ENCODE measurements at places on chromosomes 7 and 10.
A peak's percentile ranks its signal among the peaks of the same experiment; 100 is the strongest.

DNA sequence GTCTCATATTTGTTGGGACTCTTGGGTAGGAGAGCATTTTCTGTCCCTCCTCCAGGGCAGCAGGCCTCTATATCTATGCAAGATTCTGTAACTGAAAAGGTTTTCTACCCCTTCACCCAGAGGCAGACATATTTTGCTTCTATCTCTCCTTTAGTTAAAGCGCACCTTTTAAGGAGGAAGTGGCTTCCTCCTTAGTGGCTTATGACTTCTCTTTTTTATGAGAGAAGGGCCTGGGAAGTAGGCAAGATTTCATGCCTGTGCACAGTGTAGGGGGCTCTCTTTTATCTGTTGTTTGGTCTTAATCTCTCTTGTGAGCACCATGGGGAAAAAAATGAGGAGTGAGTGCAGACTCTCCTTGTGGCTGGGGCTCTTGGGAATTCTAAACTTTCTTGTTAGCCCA lies 122.1 kb downstream of the LRMDA start:
- no peak for DNase-seq

DNA sequence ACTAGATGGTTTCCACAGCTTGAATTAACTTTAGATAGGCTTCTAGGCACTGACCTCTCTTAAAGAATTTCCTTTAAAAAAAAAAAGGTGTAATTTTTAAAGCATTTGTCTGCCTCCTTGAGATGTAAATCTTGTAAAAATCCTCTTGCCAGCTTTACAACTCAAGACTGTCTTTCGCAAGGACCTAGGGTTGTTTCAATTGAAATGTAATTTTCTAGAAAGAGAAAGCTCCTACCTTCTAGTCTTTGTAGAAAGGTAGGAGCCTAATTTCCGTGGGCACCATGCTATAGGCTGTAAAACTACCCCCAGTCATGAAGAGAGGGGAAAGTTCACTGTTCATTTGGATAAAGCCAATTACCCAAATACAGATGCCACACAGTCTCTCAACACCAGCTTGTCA lies 228.8 kb upstream of the TMEM229A start:
- DNase-seq: no peak

DNA sequence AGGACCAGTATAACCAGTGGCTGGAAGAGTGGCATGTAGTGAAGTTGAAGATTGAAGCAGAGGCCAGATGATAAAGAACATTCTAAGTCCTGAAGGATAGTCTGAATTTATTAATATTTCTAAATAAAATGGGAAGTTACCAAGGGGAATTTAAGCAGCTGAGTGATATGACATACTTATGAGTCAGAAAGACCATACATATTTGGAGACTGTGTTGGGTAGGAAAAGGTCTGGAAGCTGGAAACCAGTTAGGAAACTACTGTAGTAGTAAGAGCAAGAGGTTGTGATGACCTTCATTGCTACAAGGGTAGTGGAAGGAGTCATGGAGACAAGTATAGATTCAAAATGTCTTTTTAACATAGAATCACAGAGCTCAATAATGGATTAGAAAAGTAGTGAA lies 752.3 kb downstream of the SUGCT start:
- DNase-seq: no peak

- no peak for DNase-seq
These were observed 30.9 kb downstream of the AGR3 start for GRCh38 chr7:16850614-16851466.

GRCh38 chr10:3500408-3500856 lies 284.6 kb downstream of the KLF6 start:
- DNase-seq: peak; percentile 9

DNA sequence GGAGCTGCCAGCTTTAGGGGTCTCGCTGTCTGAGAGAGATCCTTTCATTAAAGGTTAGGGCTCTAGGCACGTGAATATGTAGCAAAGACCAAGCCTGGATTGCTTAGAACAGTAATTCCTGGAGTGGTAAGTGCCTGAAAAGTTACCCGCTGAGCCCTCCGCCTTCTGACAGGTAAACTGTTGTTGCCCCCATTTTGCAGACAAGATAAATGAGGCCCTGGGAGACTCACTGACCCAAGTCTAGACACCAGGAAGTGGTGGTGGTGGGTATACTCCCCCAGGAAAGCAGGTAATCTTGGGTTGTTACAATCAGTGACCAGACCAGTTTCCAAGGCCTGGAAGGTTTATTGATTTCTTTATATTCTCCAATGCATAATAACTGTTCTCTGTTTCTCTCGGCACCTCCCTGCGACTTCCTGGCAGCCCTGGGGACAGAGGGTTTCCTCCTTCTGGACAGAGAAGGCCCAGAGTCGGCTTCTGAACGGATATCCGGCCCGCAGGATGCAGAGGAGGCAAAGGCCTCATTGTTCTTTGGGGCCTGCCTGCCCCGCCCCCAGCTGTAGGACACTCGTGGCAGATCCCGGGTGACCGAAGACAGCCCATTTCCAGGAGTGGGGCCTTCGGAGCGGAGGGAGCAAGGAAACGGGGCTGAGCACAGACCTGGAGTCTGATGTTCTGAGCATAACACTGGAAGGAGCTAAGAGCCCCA lies 1.3 kb upstream of the GRK5 start:
- peak; percentile 15 for DNase-seq

- peak; percentile 76 for DNase-seq
These were observed 24.5 kb upstream of the KLF14 start for GRCh38 chr7:130758429-130759056.

DNA sequence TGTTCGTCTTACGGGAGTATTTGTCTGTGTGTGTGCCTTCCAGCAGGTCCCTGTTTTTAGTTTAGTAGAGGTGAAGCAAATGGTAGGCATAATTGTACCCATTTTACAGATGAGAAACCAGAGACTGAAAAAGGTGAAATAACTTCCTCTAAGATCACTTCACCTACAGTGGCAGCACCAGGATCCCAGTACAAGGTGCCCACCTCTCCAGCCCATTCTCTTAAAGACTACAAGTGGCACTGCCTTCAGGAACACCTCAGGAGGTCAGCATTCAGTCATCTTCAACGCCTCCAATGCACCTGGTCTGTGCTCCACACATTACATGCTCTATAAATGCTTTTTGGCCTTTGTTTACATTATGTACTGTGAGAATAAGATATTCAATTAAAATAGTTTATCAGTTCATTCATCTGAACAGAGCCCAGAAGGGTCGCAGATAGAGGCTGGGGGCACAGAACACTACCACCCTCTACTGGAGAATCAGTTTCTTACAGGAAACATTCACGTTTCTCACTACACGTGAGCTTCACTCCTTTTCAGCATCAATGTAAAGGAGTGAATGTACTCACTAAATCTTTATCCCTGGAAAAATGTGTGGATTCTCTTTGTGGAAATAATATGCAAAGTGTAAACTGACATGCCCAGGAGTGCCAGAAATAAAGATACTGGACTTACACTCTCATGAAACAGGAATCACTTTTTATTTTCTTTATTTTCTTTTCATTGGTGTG lies 45.5 kb upstream of the ABLIM1 start:
- peak; percentile 56 for DNase-seq

DNA sequence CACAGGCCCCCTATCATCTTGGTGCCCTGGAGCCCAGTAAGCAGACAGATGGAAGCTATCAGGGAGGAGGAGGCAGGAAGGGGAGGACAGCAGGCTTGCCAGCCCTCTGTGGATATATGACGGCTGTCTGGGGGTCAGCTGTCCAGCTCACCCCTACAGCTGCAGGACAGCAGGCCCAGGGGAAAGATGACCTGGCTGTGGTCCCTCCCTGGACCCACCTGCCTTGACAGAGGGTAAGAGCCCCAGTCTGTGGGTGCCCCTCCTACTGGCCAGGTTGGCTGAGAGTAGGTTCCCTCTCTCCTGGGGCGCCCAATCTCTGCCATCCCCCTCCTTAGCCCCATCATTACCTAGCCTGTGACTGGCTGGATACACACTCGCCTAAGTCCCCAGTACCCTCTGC lies 62.5 kb downstream of the C10orf143 start:
- no peak for DNase-seq

DNA sequence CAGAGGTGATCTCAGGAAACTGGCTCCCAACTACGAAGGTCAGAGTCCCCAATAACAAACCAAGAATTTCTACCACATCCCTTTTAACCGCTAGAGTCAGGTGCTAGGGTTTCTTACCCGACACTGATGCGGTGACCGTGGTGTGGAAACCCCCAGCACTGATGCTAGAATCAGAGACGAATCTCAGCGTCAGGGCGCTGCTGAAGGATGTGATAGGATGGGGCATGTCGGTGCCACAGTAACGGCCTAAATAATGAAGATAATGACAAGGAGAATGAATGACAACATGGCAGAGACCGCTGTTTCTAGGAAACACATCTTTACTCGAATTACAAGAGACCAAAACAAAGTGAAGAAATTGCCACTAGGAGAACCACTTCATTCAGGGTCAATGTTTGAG lies 131.1 kb upstream of the RSU1 start:
- no peak for DNase-seq

- DNase-seq: no peak
These were observed 112.0 kb downstream of the ZEB1 start for GRCh38 chr10:31431021-31431420.

DNA sequence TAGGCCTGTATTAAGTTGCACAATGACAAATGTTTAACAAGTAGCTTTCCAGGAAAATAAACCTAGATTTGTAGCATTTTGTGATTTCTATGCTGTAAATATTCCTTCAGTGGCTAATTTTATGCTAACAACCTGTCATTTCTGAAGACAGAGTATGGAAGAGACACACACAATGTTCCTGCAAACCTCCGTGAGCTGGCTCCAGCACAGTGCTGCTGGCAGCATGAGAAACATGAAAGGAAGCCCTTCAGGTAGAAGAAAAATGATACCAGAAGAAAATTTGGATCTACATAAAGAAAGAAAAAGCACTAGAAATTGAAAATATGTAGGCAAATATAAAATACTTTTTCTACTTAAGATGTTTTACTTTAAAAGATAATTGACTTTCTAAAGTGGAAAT lies 69.5 kb upstream of the CTTNBP2 start:
- DNase-seq: no peak

DNA sequence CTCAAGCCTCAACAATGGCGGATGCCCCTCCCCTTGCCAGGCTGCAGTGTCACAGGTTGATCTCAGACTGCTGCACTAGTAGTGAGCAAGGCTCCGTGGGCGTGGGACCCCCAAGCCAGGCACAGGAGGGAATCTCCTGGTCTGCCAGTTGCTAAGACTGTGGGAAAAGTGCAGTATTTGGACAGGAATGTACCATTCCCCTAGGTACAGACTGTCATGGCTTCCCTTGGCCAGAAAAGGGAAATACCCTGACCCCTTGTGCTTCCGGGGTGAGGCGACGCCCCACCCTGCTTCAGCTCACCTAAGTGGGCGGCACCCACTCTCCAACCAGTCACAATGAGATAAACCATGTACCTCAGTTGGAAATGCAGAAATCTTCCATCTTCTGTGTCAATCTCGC lies 44.0 kb upstream of the TMEM243 start:
- DNase-seq: peak; percentile 23

DNA sequence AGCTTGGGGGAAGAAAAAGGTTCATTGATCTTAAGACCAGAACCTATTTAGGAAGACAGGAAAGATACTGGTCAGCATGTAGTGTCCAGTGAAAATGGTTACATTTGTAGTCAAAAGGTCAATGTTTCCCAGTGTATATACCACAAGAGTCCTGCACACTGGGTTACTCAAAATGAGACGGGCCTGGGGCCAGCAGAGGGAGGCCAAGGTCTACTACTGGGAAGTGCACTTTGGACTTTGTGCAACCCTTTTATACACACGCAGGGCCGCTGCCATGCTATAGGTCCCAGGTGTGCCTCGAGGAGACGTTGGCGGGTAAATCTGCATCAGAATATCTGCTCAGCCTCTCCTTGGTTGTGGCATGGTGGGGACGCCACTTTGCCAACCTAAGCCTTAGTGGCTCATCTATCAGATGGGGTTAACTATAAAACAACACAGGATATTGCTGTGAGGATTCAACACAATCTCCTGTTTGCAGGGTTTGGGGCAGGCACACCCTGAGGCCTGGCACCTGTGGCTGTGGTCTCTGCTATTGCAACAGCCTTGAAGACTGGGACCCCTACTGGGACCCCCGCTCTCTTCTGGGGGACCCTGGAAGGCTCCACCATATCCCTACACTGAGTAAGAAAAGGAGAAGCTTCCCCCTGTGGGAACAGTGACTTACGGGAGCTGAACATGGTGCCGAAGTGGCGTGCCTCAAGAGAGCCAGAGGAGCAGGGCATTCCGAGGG lies 19.7 kb downstream of the CLRN3 start:
- no peak for DNase-seq

DNA sequence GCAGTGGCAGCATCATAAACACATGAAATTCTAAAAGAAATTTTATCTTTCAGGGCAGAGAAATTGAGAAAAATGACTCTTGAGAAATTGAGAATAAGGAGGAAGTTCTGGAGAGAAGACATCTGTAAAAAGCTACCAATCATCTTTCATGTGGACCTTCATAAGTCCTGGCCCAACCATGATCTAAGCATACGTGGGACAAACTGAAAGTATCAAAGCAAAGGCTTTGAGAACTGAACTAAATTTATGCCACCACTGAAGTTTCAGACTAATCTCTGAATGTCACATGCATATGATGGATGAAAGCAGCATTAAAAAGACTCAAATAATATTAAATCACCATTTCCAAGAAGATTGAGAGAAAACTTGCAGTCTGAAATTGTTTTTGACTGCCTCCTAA lies 1502.8 kb upstream of the LRRTM3 start:
- DNase-seq: no peak

- no peak for DNase-seq
These were observed 14.7 kb downstream of the CALCR start for GRCh38 chr7:93559639-93560491.

DNA sequence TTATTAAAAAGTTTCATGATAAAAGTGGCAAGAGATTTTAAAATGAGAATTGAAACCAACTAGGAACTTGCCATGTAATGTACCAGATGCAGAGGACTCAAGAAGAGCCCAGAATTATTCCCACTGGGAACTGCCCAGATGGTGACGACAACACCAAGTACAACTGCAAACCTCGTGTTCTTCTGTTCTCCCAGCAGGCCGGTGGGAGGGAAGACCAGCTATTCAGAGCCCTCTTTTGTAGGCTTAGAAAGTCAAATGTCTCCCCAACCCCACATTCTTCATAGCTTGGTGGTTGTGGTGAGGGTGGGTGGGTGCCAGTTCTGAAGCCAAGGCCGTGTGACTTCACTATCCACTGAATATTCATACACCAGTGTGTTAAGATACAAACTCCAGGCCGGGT lies 54.3 kb upstream of the ITGB1 start:
- peak; percentile 4 for DNase-seq

GRCh38 chr7:52669031-52669430 lies 366.4 kb upstream of the POM121L12 start:
- DNase-seq: no peak

DNA sequence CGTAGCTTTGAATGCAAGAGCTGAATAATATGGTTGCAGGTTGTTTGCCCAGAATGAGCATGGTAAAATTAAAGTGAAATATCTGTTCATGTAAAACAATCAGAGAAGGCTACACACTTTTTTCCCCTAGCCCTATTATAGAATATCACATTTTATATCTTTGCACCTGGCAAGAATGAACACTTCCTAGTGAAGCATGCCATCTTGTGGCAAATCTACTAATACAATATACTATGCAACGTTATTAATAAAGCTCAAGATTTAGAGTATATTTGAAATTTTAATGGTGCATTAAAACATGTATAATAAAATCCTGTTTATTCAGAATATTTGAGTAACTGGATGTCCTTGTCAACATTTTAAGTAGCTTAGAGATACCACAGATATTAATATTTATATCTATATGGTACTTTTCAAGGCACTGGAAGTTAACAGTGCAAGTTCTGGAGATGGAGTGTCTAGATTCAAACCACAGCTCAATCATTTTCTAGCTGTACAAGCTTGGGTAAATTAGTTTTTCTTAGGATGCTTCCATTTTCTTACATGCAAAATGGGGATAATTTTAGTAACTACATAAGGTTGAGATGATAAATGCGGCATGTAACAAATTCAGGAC lies 643.1 kb upstream of the SEMA3D start:
- DNase-seq: peak; percentile 66

Measured in NCI-H69 (cell line).